ENCODE measurements at places on chromosomes 6 and 20.
A peak's percentile ranks its signal among the peaks of the same experiment; 100 is the strongest.

DNA sequence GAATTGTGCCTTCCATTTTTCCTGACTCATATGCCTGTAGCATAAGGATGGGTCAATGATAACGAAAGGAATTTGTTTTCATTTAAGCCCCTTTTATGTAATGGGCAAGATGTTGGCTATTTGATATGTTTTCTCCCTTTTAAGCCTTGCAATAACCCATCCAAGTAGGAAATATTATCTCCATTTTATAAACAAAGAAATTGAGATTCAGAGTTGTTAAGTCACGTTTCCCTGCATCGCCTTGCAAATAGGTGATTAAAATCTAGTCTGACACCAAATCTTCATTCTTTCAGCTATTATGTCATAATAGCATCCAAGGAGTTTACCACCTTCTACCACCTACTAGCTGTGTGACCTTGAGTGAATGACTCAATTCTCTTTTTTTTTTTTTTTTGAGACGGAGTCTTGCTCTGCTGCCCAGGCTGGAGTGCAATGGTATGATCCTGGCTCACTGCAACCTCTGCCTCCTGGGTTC, 7.0 kb downstream of the HNF4A start:
- no peak for DNase-seq

DNA sequence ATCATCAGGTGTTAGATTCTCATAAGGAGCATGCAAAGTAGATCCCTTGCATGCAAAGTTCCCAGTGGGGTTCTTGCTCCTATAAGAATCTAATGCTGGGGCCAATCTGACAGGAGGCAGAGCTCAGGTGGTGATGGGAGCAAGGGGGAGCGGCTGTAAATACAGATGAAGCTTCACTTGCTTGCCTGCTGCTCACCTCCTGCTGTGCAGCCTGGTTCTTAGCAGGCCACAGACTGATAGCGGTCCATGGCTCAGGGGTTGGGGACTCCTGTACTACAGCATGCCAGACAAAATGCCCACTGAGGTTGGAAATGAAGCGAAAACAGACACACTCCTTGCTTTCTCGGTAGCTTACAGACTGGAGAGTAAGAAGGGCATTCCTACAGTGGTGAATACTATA, 386.8 kb downstream of the PLCB1 start:
- no peak for DNase-seq

DNA sequence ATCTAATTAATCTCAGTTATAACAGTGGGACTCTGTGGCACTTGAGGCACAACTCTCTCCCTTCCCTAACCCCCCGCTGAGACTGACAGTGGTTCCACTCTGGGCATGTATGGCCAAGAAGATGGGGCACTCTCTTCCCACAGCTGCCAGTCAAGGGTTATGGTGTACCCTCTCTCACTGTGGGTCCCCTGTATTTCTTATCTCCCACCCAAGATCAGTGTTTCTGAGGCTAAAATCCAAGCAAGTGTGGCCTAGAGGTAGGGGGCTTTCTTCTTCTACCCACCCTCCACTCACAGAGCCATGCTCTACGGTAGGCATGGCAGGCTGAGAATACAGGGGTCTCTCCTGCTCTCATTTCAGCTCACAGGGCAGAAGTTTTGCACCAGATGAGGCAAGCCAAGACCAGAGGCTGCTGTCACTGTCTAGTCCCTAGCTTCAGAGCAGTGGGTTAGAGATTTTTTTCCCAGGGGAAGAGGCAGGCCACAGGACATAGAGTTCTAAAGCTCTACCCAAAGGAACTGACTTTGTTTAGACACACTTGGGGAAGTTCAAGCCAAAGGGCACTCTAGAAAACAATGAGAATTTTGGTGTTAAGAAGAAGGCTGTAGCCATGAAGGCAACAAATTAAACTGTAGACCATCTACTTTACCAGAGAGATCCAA, 31.7 kb upstream of the HINT3 start:
- DNase-seq: no peak

DNA sequence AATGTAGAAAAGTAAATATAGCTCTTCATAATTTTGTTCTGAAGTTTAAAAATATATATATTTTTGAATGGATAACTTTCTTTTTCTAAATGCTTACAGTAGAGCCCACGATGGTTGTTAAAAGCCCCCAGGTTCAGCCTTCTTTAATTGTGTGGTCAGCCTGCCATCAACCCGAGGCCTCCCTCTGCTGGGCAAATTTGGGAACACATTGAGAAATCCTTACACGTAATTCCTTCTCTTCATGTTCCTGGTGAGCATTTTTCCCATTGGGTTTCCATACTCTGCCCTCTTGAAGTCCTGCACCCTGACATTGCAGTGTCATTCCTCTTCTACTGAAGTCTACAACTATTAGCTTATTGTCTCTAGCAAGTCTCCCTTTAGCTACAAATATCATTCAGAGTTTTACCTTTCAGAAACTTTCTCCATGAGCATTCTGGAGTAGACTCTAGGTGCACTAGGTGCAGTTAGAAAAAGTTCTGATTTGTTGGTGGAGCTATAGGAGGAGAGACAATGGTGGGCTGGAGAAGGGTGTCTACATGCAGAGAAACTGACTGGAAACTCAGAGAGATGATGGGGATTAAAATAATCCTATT, 40.6 kb downstream of the TRIM38 start:
- DNase-seq: peak; percentile 56

GRCh38 chr6:31321820-31322219, 35.2 kb downstream of the HLA-B start:
- DNase-seq: peak; percentile 13

DNA sequence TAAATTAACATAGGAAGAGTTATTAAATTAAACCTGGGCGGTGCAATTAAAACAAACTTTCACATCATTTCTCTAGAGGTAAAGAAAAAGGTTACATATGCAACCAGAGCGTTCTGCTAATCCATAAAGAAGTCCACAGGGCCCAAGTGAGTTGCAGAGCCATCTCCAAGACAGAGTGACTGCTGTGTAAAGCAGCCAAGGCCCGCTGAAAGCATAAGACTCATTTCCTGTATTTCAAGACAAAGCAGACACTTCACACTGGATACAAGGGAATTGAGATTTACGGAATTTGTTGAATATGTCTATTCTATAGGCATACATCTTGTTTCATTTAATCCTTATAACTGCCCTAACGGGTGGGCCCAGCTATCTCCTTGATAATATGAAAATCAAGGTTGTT, 422.8 kb downstream of the CBLN4 start:
- no peak for DNase-seq

DNA sequence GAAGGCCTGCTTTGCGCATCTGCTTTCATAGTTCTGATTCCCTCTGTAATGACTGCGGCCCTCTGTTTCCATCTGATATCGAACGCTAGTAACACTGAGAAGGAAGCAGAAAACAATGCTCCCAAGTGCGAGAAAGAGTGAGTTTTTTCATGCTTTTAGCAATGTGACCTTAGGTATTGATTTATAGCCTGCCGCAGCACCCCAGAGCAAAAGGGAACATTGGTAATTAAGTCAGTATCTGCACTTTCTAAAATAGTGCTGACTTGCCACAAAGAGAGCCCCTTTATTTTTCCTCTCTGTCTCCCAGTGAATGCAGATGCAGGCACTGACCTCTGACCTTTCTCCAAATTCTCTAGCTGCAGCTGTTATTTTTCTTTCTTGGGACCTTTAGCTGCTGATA, 129.8 kb downstream of the HDGFL1 start:
- no peak for DNase-seq

GRCh38 chr6:14187406-14187805, 69.8 kb downstream of the CD83 start:
- DNase-seq: no peak

GRCh38 chr6:33414592-33415271, 3.2 kb downstream of the CUTA start:
- peak; percentile 28 for DNase-seq

GRCh38 chr20:6140947-6141346, 18.1 kb upstream of the FERMT1 start:
- peak; percentile 16 for DNase-seq

DNA sequence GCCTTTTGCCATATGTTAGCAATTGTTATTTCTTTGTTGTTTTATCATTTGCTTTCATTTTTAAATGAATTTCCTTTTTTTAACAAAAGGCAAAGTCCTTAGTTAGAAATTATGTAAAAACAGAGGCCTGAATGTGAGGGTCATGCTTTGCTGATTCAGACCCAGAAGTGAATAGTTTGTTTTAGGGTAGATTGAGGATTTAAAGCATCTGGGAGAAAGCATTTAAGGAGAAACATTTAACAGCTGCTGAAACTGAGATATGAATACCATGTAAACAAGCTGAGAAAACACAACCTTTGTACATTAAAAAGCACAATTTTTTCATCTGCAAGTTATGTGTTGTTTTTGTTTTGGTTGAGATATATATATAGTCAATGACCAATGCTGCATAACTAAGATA, 8.0 kb downstream of the HTR1B start:
- DNase-seq: no peak

DNA sequence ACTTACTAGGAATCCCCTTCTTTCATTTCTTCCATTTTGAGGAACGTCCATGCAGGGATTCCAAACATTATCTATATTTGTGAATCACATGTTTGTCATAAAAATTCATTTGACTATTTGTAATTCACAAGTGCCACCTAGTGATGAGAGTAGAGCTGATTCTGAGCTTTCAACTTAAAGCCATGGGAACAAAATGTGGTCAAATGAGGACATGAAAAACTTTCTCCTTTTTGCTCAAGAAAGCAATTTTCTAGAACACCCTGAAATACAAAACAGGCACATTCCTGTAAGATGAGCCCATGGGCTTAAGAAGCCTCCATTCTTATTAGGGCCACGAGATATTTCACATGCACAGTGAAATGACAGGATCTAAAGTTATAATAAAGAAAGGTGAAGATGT, 12.3 kb downstream of the MAP3K7 start:
- DNase-seq: no peak

DNA sequence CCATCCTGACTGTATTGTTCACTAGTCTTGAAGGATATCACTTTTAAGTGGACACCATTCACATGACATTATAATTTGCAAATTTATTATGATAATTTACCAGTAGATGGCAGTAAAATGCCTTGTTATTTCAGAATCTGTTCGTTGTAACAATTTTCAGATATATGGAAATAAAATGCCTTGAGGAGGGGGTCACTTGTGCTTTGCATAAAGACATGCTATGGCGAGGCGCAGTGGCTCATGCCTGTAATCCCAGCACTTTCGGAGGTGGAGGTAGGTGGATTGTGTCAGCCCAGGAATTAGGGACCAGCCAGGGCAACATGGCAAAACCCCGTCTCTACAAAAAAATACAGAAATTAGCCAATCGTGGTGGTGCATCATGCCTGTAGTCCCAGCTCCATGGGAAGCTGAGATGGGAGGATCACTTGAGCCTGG, 9.0 kb upstream of the NCOA6 start:
- peak; percentile 56 for DNase-seq

DNA sequence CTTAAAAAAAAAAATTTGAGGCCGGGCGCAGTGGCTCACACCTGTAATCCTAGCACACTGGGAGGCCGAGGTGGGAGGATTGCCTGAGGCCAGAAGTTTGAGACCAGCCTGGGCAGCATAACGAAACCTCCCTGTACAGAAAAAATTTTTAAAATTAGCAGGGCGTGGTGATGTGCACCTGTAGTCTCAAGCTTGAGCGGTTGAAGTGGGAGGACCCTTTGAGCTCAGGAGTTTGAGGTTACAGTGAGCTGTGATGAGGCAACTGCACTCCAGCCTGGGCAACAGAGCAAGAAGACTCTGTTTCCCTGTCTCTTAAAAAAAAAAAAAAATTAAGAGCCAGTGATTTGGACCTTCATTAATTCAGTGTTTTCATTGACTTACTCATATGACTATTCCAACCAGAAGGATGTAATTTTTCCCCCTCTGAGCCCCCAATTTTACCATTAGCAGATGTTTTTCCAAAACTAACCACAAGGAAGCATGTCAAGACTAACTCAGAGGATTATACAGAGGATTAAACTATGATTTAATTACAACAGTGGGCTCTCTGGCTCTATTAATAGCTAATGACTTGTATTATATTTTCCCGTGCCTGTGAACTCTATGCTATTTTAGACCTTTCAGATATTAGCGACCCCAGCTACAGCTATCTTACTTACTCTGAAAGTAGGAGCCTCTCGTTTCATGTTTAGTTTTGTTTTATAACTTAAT, 75.1 kb downstream of the ARID1B start:
- peak; percentile 34 for DNase-seq

DNA sequence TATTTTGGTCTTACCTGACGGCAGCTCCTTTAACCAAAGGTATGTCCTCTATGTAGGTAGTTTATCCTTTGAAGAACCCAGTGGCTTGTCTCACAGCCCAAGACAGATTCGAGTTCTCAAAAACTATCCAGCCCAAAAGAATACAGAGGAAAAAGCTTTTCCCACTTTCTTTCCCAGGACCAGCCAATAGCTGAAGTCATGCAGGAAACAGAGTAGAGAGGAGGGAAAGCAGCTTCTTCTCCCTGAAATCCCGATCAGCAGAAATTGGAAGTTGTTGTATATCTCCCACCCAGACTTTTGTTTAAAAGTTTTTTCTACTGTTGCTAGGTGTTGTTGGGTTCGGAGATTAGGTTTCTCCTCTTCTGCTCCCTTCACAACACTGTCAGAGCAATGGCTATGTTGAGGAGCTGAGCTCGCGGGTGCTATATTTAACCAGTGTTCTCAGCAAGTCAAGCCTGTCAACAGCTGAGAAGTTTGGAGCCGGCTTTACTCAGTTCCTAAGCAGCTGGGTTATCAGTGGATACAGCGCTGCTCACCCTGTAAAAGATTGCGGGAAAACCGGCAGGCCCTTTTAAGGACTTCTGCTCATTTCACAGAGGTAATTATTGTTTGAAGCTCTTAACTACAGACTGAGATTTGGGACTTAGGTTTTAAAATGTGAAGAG, at the start of gene FILIP1:
FILIP1 (minus strand) TSS at position 401 of the 665 bp plus-strand sequence. CDS start 78,828 bp downstream, outside the sequence.
- DNase-seq: peak; percentile 27

DNA sequence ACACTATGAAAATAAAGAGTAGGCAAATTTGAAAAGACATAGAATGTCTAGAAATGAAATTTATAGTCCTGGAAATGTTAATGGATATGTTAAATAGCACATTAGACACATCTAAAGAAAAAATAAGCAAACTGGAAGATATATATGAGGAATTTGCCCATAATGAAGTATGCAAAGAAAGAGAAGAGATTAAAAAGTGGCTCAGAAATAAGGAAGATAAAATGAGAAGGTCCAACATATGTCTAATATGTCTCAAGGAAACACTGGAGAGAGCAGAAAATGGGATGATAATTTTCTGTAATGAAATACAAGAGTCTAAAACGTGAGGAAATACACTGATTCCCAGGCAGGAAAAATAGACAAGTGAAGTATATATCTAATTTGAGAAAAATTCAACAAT, 36.6 kb upstream of the ARID1B start:
- no peak for DNase-seq

GRCh38 chr6:150126641-150127291, 16.1 kb upstream of the PPP1R14C start:
- DNase-seq: no peak

GRCh38 chr20:35956616-35957015, 2.3 kb upstream of the SCAND1 start:
- no peak for DNase-seq

- DNase-seq: no peak
These were observed 36.8 kb downstream of the HEBP2 start for GRCh38 chr6:138440758-138441357.

All from kidney tubule cell (primary cell).